MM.1S (cell line): ENCODE measurements at places on chromosomes 16 and 17.

DNA sequence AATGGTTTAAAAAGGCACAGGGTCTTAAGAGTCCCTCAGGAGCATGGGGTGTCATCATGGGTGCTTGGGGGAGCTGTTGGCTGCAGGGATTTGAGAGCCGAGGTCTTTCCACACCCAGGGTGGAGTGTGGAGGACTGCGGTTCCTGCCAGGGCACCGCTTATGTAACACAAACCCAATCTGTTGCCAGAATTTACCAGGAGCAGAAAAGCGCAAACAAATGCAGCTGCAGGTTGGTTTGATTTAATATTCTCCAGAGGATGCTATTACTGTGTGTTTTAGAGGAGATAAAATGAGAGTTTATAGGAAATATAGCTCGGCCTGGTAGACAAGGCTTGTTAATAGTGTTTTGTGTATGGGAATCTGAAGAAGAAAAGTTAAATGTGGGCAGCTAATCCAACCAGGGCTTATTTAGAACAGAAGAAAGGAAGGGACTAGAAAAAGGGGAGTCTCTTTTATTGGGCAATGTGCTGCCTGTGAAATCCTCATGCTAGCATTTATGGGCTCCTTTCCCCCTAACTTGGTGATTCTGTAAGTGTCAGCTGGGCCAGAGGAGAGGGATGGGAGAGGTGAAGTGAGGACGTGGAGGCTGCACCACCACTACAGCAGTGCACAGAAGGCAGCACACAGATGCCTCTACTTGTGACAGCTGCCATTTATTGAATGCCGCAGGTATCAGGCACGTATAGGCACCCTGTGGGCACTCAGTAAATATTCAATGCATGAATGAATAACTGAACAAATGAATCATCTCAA lies 174.7 kb downstream of the KATNIP start:
- DNase-seq: no peak

DNA sequence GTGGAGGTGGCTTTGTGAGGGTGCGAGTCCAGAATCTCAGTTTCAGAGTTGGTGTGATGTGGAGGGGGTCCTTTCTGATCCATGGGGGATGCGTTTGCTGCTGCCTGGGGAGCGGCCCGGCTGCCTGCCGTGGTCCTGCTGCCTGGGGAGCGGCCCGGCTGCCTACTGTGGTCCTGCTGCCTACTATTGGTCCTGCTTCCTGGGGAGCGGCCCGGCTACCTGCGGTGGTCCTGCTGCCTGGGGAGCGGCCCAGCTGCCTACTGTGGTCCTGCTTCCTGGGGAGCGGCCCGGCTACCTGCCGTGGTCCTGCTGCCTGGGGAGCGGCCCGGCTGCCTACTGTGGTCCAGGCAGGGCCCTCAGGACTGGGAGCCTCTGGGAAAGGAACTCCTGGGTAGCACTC lies 61.5 kb upstream of the ZNF750 start:
- no peak for DNase-seq

- no peak for DNase-seq
These were observed 51.2 kb upstream of the DHX40 start for GRCh38 chr17:59513934-59514841.

GRCh38 chr17:18859256-18859655 lies 1.3 kb downstream of the PRPSAP2 start:
- no peak for DNase-seq

DNA sequence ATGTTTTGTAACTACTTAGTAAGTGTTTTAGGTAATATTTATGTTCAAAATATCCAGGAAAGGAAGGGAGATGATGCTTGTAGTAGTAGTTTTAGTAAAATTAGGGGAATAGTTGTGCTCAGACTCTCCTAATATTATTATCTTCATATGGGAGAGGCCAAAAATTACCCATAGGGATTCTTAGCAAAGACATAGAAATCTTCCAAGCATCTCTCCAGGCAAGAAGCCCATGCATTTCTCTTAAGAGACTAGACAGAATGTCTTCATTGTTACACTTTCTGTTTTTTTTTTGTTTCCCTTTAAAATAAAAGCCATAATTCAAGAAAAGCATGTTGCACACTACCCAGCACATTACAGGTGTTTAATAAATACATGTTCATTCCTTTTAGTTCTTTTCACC lies 180.6 kb downstream of the CYB561 start:
- no peak for DNase-seq

GRCh38 chr17:27339198-27339835 lies 45.4 kb downstream of the WSB1 start:
- DNase-seq: peak; percentile 80

DNA sequence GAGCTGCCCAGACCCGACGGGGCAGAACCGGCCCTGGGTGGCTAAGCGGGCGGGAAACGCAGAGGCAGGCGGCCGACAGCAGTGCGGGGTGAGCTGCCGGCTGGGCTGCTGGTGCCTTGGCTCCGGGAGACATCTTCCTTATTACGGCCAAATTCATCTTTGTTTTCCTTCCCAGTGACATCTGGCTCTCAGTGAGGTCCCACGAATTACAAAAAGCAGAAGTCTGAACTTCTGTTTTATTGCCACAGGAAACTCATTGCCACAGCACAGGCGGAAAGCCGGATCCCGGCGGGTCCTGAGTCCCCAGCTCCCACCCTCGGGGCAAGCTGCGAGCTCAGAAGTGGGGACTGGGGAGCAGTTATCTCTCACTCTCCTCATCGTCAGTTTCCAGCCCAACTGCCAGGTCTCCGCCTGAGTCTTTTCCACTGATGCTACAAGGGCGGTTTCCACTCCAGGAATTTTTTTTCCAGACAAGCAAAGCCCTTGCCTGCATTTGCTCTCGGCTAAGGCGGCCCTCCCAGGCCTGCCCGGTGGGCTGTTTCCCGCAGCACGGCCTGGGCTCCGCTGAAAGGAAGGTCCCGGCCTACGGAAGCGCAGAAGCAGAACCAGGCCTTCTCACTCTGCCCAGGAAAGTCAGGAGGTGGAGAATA lies 40.3 kb downstream of the CBFA2T3 start:
- DNase-seq: no peak

DNA sequence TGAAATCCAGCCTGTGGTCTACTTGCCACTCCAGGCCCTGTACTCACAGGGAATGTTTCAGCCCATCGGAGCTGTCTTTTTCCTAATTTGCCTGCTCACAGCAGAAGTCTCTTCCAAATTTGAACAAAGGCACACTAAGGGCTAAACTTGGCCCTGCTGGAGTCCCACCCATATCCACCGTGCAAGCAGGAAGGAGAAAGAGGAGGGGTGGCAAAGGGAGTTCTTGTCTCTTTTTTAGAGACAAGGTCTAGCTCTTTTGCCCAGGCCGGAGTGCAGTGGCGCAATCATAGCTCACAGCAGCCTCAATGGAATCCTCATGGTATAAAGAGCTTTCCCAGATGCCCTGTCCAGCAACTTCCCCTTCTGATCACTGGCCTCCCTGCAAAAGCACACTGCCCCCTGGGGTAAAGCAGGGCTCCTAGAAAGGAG lies 2.7 kb upstream of the PRM1 start:
- DNase-seq: no peak

GRCh38 chr16:85515830-85516397 lies 97.2 kb upstream of the GSE1 start:
- DNase-seq: no peak

DNA sequence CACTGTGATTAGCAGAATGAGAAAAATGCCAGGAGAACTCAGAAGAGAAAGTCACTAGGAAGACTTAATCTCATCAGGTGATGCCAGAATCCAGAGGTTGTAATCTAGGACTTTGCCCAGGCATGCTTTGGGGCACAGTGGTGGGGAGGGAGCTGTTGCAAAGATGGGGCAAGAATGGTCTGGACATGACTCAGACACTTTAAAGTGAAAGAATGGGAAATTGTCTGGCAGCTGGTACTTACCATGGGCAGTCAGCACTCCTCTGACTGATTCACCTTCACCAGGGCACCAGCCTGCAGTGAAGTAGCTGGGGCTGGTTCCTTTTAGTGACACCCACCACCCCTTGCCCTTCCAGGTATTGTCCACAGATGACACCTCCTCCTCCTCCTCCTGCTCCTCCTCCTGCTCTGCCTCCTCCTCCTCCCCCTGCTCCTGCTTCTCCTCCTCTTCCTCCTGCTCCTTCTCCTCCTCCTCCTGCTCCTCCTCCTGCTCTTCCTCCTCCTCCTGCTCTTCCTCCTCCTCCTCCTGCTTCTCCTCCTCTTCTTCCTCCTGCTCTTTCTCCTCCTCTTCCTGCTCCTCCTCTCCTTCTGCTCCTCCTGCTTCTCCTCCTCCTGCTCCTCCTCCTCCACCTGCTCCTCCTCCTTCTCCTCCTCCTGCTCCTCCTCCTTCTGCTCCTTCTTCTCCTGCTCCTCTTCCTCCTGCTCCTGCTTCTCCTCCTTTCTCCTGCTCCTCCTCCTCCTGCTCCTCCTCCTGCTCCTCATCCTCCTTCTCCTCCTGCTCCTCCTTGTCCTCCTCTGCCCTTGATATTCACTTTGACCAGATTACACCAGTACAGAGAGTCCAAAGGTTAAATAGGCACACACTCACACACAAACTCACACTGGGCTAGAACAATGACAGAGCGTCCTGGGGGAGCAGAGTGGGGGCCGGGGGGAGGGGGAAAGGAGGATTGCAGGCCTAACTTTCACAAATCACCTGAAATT lies at the start of gene CHD9NB:
Gene CHD9NB, minus strand, starts transcription at position 379 of the 983 bp plus-strand sequence. CDS start 8,739 bp downstream, outside the sequence.
- peak; percentile 44 for DNase-seq

GRCh38 chr17:2106308-2106955 lies 51.5 kb downstream of the HIC1 start:
- DNase-seq: no peak

DNA sequence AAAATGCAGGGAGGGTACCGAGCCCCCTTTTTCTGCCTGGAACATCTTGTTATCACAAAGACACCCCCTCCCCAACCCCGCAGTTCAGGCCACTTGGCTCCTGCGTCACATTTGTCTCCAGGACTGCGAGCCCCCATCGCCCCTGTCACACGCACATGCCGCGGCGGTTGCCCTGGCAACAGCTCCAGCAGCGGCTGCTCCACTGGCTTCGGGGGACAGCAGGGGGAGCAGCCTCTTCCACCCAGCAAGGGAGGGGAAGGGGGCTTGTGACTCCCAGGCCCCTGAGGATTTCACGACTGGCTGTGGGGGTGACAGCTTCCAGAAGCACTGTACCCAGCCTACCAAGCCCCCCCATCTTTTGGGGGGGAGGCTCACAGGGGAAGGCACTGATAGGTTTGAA lies 2.6 kb downstream of the BAIAP3 start:
- DNase-seq: no peak

GRCh38 chr17:44887971-44888954 lies 11.0 kb downstream of the EFTUD2 start:
- no peak for DNase-seq

DNA sequence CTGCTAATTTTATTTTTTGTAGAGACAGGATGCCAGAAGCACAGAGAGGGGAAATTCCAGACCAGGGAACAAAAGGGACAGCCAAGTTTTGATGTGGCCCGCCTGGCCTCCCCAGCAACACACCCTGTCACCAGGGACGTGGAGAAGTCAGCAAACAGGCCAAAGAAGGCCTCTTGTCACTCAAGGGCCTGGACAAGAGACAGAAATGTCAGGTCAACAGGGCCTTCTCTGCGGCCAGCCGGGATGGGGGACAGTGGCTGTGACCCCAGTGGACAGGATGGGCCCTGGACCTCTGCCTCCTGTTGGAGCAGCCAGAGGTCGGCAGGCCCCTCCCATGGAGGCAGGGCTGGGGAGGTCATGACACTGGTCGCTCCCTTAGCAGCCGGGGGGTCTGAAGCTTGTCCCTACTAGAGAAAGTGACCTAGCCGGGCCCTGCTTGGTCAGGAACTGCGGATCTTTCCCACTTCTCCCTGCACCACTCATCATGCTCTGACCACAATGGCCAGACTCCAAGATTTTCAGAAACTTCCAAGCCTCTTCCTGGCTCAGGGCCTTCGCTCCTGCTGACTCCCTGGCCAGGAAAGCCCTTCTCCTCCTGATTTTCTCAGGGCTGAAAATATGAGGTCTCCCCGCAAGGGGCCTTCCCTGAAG lies 9.2 kb upstream of the TVP23A start:
- DNase-seq: no peak

DNA sequence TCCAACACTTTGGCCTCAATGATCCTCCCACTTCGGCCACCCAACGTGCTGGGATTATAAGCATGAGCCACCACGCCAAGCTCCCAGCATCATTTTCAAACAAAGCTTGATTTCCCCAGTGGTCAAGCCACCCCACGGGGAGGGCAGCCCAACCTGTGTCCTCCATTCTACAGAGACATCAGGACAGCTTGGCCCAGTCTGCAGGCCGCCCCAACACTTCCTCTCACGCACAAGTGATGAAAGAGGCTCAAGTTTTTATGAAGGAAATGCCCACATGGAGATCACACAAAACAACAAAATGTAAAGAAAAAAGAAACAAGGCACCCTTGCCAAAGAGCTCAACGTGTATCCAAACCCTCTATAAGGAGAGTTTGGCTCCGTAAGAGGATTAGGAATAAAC lies 112.4 kb downstream of the XYLT1 start:
- no peak for DNase-seq

DNA sequence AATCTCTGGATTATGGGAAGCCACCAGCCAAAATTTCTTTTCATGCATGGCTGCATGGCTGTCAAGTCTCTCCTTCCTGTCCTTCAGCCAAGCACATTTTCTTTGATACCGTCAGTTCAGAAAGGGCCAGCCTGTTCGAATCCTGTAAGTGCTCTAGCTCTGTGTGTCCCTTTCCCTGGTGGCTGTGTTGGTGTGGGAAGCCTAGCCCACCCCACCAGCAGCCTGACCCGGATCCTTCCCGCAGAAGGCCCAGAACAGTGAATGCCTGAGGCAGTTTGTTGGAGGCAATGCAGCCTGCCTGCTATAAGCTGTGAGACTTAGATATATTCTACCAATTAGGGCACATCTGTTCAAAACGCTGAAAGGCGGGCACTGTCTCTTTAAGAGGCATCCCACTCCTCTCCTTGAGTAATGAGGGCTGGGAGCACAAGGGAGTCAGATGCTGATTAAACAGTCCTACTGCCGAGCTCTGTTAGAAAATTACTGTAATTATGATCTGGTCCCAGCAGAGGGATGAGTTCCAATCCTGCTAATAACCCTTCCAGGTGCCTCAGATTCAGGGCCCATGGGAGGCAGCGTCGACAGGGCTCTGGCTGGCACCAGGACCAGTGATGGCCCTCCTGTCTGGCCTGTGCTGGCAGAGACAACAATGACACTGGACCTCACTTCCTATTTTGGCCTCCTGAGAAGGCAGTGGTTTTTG lies 18.4 kb downstream of the SNX11 start:
- no peak for DNase-seq

DNA sequence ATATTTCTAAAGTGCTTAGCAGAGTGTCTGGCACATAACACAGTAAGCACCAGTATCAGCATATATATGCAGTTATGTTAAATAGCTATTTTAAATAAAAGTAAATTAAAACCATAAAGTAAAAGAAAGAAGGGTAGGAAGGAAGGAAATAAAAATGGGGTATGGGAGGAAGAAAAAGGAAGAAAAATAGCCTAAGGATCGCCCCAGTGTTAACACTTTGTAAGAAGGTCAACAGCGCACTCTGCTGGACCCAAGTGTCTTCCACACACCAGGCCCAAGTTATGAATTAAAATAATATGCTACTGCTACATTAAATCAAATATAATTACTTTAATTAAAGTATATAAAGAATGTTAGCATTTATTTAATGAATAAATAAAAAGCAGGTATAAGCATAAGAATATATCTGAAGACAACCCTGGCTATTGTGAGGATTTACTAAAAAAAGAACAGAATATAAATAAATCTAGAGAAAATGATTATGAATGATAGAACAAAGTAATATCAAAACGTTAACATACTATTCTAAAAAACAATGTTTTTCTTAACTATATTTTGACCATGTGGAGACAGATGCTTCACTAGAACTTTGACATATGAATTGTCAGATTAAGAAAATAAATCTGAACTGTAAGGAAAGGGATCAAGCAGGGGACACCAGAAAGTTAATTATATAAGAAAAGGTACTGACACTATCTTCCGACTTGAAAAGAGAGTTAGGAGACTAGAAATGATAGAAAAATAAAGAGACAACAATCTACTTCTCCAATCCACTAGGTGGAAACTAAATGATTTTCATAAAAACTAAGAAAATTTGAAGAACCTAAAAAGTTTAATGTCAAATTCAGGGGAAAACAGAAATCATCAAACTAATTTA lies 25.9 kb downstream of the BRIP1 start:
- peak; percentile 61 for DNase-seq
